ENCODE measurements at places on chromosomes 7 and 10. TPM values are rescaled to one million over a fixed set of nuclear protein-coding genes. Genes with fewer than 3 reads are reported as not detected.

- no peak for DNase-seq
These were observed 125.7 kb downstream of the ABCA13 start for GRCh38 chr7:48296966-48297365.

- DNase-seq, result no peak
These were observed 12.9 kb downstream of the TECTB start for GRCh38 chr10:112295853-112296830.

The PPP1R9A gene
- total RNA-seq, result 5.0 TPM

DNA sequence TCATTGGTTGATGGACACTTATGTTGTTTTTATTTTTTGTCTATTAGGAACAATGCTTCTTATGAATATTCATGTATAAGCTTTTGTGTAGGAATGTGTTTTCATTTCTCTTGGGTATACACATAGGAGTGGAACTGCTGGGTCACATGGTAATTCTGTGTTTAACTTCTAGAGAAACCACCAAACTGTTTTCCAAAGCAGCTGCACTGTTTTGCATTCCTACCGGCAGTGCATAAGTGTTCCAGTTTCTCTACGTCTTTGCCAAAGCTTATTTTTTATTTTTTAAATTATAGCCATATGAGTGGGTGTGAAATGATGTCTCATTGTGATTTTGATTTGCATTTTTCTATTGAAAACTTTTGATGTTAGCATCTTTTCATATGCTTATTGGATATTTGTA lies 51.3 kb downstream of the ADK start:
- no peak for DNase-seq

GRCh38 chr7:118288098-118288497 lies 63.6 kb downstream of the ANKRD7 start:
- DNase-seq, result no peak

- DNase-seq, result no peak
These were observed 44.8 kb downstream of the CLIP2 start for GRCh38 chr7:74334030-74334429.

Data from Panc1 (cell line).